ENCODE measurements at places on chromosomes 11 and 22.

- no peak for DNase-seq
These were observed 4.7 kb downstream of the C11orf87 start for GRCh38 chr11:109426442-109427240.

DNA sequence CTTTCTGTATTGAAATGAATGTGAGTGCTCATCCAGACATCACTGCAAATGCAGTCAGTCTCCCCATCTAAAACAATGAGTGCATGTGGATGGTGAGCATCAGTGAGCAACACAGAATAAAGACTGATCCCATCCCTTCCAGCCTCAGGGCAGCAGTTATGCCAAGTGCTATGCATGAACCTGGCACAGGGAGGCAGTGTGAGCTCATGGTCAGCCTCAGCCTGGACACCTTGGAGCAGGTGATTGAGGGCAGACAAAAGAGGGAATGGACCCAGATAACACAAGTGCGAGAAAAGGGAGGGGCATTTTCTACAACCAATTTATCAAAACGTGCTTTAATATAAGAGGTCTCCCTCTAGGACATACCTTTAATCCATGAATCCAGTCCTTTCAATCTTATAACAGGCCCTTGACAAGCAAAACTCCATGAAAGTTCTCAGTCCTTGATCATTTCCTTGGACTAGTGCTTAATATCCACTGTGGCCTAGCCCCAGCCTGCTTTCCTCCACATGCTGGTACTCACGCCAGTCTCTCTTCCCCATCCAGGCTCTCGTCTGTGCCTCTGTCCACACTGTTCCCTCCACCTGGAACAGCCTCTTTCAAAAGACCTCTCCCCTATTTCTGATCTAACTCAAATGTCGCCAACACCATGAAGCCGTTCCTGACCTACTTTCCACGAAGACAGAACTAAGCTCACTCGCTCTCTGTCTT, 50.5 kb upstream of the LRRC55 start:
- no peak for DNase-seq

DNA sequence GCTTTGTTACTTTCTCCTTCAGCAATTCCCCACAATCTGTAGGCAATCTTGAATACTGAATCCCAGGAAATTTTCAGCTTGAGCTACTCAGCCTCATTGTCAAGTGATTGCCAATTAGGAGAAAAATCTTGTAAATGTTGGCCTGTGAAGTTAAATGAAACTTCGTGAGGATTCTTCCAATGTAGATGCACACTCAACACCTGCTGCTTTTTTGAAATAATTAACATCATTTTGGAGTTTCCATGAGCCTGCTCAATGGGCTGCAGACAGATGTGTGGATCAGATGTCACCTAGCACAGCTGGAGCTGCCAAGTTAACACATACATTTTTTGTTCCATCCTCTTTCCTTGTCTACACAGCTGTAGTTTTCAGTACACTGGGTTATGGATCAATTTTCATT, 645.6 kb upstream of the LUZP2 start:
- DNase-seq, result no peak

- DNase-seq, result no peak
These were observed 34.6 kb upstream of the SC5D start for GRCh38 chr11:121257976-121258375.

GRCh38 chr22:16933291-16934282, 74.4 kb downstream of the GAB4 start:
- no peak for DNase-seq

- DNase-seq, result no peak
These were observed 320.9 kb upstream of the CCDC179 start for GRCh38 chr11:23181022-23181807.

DNA sequence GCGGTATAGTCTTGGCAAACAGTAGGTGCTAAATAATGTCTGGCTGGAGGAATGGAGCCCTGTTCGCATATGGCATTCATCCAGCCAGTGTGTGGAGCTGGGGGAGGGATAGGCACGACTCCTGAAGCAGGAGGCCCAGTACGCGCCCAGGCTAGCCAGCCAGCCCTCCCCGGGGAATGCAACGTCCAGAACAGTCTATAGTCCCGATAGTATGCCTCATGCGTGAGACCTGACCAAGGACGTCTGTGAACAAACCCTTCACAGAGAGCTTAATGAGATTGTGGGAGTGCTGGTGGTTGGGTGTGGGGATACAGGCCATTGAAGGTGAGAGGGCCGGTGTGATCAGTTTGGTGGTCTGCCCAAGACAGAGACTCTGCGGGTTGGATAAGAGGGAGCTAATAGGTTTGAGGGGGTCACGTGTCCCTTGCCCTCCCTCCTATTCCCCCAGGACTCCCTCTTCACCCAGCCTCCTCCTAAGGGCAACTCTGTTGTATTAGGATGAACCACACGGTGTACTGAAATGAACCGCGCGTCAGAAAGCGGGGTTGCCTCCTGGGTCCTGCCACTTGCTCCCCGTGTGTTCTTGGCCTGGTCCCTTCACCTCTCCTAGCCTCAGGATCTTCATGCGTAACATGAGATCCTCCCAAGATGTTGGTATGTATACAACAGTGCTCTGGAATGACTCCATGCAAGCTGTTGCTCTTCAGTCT, 987 bp upstream of the GRIK4 start:
- DNase-seq, result no peak

- no peak for DNase-seq
These were observed 310.1 kb downstream of the CADM1 start for GRCh38 chr11:115193914-115194801.

GRCh38 chr11:102799681-102800340, 1.9 kb upstream of the MMP1 start:
- no peak for DNase-seq

DNA sequence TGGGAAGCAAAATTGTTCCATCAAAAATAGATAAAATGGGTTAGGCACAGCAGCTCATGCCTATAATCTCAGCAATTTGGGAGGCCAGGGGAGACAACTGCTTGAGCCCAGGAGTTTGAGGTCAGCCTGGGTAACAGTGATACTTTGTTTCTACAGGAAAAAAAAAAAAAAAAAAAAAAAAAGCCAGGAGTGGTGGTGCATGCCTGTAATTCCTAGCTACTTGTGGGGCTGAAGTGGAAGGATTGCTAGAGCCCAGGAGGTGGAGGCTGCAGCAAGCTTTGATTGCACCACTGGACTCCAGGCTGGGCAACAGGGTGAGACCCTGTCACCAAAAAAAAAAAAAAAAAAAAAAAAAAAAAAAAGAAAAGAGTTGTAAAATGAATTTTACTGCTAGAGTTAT, 49.6 kb downstream of the KIF18A start:
- DNase-seq, result no peak

DNA sequence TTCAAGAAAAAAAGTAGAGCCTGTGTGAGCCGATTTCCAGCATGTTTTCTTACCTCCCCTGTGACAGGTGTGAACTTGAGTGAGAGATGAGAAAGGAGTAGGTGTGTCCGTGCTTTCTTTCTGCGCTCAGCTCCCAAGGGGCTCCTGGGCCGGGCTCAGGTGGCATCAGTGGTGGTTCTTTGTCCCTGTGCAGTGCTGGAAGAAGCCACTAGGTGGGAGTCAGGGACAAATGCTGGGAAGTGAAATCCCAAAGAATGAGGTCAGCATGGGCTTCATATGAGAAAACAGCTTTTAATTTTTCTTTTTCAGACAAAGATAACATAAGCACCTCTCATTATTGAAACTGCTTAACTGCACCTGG, 57.8 kb downstream of the PPFIBP2 start:
- peak; percentile 29 for DNase-seq

DNA sequence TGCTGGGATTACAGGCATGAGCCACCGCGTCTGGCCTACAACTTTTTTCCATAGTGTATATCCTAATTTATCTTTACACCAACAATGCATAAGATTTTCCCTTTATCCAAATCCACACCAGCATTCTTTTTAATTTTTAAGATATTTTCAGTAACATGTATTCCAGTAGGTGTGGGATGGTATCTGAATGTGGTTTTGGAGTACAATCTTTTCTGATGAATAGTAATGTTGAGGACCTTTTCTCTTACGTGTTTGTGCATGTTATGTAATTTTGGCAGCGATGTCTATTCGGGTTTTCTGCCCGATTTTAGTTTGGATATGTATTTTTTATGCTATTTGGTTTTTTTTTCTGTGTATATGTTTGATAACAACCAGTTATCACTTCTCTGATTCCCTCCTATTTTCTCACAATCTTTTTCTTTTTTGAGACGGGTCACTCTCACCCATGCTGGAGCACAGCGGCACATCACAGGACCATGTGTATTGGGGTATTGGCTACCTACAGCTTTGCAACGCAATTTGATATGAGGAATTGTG, 114.6 kb upstream of the GRK3 start:
- no peak for DNase-seq

GRCh38 chr11:36373016-36374010, 77.2 kb downstream of the PRR5L start:
- DNase-seq, result no peak

DNA sequence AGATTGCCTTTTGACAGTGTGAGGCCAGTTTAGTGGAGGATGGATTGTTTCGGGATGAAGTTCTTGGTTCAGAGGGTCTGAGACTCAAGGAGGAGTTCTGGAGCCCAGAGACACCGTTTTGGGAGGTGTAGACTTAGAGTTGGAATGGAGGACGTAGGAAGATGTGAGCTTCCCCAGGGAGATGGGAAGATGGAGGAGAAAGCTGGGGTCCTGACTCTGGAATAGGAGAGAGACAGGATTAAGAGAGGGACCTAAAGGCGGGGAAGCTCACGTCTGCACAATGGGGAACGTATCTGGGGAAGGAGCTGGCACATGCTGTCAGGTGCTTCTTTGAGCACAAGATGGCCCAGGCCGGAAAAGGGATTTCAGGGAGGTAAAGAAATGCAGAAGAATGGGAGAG, 71.3 kb upstream of the CLDN5 start:
- DNase-seq, result no peak

- no peak for DNase-seq
These were observed 27.5 kb upstream of the HIKESHI start for GRCh38 chr11:86274503-86274902.

- no peak for DNase-seq
These were observed 265.9 kb downstream of the LARGE1 start for GRCh38 chr22:33654173-33654895.

GRCh38 chr22:22827187-22827939, 60.3 kb upstream of the IGLL5 start:
- no peak for DNase-seq

DNA sequence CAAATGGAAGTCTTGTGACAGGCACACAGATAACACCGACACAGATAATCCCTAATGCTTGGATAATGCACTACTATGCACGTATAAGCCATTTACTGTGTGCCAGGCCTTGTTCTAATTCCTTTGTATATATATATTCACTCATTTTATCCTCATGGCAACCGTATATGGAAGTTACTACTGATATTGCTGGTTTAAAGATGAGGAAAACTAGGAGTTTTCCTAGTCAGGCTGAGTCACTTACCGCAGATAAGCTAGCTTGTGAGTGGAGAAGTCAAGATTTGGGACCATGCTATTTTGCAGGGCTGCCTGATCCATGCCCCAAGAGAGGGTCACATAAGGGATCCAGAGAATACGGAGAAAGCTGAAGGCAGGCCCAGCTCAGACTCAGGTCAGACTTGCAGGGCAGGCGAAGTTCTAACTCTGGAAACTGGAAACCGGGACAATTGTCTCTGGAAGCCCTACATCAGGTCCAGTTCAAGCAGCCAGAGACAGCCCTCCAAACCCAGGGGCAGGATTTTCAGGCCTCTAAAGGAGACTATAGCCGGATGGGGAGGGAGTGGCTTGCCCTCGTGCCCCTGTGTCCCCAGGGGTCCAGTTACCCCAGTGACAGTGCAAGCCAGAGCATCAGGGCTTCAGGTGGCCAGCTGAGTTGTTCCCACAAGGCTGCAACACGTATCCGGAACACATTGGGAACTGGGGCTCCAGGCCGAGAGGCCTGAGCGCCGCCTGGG, 534.8 kb downstream of the INSC start:
- no peak for DNase-seq

GRCh38 chr11:86625981-86626380, 46.4 kb downstream of the ME3 start:
- DNase-seq, result no peak

GRCh38 chr11:113840932-113841664, 34.3 kb downstream of the USP28 start:
- no peak for DNase-seq

- DNase-seq, result no peak
These were observed 42.1 kb upstream of the TPBGL start for GRCh38 chr11:75198278-75198973.

GRCh38 chr11:5486421-5486820, 2.1 kb upstream of the OR52D1 start:
- DNase-seq, result no peak

DNA sequence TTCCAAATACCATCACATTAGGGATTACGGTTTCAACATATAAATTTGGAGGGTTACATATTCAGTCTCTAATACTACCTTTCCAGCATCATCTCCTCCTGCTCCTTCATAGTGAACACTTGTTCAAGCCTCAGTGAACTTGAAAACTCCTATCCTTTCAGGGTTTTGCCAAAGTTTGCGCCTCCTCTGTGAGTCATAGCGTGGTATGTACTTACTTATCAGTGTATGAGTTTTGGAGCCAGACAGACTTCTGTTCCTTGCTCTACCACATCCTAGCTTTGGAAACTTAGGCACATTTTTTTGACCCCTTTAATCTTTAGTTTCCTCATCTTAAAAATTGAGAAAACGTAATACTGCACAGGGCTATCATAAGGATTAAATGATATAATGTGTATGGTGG, 160.1 kb upstream of the ZC3H12C start:
- DNase-seq, result no peak

- no peak for DNase-seq
These were observed 28.7 kb downstream of the ARAP1 start for GRCh38 chr11:72723508-72723907.

DNA sequence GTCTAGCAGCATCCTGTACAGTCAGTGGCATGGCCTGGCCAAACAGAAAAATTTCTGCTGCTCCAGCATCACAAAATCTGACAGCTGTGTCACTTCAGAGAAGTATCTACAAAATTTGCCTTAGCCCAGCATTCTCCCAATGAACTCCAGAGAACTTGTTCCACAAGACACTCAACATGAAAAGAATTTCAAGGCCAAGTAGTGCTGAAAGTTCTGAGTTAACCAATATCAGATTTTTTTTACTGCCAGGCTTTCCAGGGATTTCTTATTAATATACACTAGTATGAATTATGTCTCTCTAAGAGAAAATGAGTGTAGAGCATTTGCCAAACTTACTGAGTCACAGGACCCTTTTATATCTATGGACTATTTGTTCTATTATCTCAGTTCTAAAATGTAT, 68.8 kb downstream of the OR5AK2 start:
- DNase-seq, result no peak

GRCh38 chr11:35671396-35672127, 9.0 kb downstream of the TRIM44 start:
- DNase-seq, result no peak

DNA sequence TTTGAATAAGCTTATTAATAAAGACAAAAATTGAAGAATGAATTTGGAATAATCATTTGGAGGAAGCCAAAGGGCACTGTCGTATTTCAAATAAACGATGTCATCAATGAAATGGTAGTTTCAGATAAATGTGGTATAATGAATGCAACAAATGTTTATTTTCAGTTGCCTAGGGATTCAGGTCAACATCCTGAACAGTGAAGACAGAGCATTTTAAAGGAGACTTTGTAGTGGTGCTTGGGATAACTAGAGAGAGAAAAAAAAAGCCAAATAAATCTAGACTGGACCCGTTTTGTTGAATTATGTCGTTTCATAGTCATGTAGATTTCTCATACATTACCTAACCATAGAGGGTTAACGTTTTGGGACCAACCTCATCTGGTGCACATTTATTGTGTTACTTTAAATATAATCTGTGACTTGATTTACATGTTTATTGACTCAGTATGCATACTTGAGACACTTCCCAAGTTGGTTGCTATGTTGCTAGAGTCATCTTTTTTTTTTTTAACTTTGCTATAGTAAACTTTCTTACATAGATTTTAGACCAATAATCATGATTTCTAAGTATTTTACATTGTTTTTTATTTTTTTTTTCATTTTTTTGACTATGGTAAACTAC, 111.1 kb downstream of the NCAM1 start:
- DNase-seq, result no peak
